ENCODE measurements at places on chromosomes 2 and 18. TPM values are rescaled to one million over a fixed set of nuclear protein-coding genes. Genes with fewer than 3 reads are reported as not detected.

DNA sequence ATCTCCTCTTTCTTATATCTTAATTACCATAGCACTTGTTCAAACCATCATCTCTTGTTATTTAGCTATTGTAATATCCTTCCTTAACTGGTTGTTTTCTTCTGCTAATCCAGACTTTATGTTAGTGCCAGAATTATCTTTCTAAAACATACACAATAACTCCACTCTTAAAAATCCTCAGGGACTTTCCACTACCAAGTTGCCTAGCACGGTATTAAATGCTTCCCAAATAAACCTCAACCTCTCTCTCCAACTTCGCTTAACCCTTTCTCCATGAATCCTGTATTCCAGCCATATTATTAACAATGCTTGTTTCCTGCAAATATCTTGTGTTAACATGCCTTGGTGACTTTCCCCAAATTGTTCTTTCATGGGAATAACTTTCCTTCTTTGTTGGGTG, 84.5 kb downstream of the FAM228A start:
- no peak for DNase-seq

DNA sequence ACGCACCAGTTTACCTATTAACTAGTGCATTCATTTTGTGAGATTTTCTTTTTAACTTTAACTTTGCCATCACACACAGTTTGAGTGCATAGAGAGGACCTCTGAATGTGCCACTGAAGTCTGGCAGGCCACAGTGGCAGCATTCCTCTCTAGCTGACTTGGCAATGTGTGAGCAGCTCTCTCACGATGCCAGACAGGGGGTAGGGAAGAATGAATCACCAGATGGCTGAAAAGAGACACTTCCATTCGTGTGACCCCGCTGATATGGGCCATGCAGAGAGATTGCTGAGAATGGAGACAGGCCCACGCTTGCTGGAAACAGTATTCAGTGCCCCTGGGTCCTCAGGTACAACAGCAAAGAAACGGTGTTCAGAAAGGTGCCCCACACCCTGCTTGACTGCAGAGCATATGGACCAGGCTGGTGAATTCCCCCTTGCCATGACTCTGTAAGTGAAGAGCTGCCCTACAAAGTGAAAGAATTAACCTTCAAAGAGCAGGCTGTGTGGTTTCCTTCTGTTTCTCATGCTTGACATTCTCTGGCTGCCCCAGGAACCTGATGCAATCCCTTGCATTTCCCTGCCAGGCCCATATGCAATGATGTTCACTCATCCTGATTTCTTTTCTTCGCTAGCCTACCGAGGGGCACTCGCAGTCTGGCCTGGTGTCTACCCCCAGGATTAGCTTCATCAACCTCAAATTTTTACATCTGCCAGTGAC, 236.1 kb downstream of the CDH20 start:
- no peak for DNase-seq

DNA sequence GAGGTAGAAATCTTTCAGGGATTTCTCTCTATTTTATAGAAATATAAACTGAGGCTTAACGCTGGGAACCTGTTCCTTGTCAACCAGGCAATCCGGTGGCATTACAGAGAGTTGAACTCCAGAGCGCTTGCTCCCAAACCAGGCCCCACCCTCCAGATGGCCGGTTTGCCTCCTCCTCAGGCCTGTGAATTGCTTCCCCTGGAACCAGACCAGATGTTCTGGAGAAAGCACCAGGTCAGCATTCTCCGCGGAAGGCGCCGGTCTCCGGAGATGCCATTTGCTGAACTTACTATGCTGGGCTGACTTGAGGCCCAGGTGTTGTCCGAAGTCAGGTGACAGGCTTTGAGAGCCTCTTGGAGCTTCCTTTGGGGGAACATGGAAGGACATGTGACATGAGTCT, 17.2 kb downstream of the TNP1 start:
- DNase-seq = no peak

Gene ACVR1C
- total RNA-seq = 2.0 TPM

Data from prostate gland (tissue), 2 donors.